MV-4-11 (cell line): ENCODE measurements at places on chromosomes 5 and 9.

- no peak for DNase-seq
These were observed 10.9 kb downstream of the ABL1 start for GRCh38 chr9:130845901-130846481.

DNA sequence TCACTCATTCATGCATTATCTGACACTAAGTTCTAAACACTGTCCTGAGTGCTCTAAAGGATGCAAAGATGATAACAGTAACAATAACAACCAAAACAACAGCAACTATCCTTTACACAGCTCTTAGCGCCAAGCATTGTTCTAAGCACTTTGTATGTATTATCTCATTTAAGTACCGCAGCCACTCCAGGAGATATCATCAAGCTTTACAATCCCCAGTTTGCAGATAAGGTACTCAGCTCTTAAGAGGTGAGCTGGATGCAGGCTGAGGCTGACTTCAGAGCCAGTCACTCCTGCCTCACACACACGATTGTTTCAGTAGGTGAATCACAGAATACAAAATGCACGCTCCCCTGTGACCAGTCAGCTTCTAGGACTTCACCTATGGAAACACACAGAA is 141.8 kb downstream of the PAX5 start:
- DNase-seq = no peak

GRCh38 chr5:176175101-176175852 is 62.9 kb upstream of the SIMC1 start:
- no peak for DNase-seq

DNA sequence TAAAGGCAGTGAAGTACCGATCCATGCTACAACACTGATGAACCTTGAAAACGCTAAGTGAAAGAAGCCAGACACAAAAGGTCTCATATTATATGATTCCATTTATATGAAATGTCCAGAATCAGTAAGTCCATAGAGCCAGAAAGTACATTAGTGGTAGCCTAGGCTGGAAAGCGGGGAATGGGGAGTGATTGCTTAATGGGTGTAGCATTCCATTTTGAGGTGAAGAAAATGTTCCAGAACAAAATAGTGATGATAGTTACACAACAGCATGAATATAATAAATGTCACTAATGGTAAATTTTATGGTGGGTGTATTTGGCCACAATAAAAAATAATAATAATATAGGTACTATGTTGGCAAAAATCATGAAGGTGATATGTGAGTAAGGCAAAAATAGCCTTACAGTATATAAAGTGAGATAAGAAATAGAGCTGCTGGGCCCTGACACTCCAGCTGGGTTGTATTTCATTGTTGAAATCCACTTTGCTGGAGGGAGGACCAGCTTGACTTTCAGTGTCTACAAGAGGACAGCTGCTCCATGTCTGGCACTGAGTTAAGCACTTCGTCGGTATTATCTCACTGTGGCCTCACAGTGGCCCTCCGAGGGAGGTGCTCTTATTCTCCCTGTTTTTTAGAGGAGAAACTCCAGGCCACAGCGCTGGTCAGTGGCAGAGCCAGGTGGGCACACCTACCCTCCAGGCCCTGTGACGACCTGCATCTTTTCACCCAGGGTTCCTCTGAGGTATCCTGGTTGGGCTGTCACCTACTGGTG is 22.4 kb upstream of the ANGPTL2 start:
- DNase-seq = no peak

GRCh38 chr5:100667161-100667630 is 132.0 kb downstream of the FAM174A start:
- peak; percentile 95 for DNase-seq

DNA sequence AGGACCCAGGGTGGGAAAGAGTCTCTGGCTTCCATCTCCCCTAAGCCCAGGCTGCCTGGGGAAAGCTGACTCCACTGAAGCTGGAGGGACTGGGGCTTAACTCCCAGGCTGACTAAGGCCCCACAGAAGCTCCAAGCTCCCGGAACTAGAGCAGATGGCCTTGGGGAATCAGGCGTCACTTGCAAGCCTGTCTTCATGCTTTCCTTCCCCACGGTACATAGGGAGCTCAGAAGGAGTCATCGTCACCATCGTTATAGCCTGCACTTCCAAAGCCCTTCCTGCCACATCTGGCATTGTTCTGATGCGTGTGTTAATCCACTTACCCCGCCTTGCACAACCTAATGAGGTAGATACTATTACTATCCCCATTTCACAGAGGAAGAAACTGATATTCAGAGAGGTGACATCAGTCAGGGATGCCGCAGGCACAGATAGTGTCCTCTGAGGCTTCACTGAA is 11.5 kb downstream of the AQP3 start:
- no peak for DNase-seq
